ENCODE measurements at places on chromosomes 4 and X.

DNA sequence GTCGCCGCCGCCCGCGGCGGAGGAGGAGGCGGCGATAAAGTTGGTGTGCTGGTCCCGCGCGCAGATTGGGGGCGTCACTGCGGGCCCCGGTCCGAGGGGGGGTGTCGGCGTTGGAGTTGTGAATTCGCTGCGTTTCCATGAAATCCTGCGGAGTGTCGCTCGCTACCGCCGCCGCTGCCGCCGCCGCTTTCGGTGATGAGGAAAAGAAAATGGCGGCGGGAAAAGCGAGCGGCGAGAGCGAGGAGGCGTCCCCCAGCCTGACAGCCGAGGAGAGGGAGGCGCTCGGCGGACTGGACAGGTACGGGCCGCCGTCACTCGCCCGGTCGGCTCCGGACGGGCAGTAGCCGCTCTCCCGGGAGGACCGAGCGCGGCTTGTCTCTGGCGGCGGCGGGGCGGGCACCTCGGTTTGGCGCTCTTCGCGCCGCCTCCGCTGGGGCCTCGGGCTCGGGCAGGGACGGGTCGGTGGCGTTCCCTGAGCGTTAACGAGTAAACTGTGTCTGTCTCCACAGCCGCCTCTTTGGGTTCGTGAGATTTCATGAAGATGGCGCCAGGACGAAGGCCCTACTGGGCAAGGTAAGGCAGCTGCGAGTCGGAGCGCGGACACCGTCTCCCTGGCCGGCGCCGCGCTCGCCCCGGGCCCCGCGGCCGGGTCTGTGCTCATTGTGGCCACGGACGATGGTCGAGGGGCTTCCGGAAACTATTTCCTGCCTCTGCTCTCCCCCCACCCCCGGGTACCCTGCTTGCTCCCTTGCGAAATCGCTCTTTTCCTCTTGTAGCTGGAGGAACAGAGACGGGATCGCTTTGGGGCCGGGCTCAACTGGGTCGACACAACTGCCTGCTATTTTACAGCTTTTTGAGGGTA is 658 bp downstream of the KDM6A start:
- DNase-seq, result no peak

DNA sequence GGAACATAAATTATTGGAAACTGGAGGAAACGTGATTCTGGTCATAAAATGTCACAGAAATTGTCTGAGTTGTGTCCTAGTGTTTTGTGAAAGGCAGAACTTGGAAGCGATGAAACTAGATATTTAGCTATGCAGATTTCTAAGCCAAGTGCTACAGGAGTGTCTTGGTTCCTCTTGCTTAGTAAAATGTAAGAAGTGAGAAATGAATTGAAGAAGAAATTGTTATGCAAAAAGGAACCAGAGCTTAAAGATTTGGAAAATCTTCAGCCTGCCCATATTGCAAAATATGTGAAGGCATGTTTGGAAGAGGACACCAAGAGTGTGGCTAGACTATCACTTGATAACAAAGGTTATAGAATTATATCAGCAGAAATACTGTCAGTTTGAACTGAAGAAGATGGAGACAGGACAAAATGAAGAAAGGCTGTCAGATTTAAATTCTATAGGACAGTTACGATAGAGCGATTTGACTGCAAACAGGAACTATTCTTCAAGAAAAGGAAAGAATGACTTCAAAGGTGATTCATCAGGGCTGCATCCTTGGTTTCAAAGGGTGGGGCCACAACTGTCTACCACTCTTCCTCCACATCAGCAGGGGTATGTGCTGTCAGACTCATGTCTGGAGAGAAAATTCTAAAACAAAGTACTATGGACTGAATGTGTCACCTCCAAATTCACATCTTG is 9.4 kb upstream of the CDS1 start:
- DNase-seq, result no peak

- DNase-seq, result no peak
Measured at GRCh38 chrX:68428431-68428830, 4.9 kb downstream of the OPHN1 start.

- DNase-seq, result no peak
Measured at GRCh38 chr4:55020131-55020530, 105.3 kb downstream of the KDR start.

DNA sequence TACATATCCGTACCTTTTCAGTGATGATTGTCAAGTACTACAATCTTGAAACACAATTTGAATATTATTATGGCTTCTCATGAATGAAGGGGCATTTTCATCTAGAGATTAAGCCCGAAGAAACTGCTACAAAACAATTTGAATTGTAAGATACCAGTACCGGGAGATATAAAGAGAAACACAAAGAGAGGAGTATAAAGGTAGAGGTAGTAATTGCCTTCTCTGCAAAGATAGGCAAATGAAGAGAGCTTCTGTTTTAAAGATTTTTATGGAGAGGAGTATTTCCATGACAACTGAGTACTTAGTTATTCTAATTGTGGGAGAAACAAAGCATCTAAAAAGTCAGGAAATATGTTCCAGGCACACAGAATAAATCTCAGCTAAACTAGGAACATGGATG is 25.3 kb upstream of the KCNIP4 start:
- DNase-seq, result no peak

DNA sequence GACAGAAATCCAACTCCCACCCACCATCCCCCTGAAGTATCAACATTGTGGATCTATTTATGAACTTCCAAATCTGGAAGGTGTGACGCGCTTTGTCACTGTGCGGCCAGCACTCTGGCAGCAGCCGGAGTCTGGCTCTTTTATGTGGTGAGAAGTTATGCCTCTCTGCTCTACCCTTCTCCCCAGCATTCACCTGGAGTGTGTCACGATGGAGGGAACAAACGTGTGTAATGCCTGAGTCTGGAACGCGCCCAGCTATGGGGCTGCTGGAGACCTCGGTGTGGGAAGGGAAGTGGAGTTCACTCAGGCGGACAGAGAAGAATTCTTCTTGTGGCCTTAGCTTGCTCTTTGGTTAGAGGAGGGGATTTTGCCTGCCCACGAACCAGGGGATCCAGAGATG is 222.1 kb upstream of the RPL34 start:
- no peak for DNase-seq

- DNase-seq, result no peak
Measured at GRCh38 chrX:151687635-151688034, 7.6 kb upstream of the PRRG3 start.

GRCh38 chrX:16643176-16643575 is 6.8 kb upstream of the S100G start:
- DNase-seq, result no peak

GRCh38 chr4:8010618-8011017 is 71.0 kb upstream of the AFAP1 start:
- no peak for DNase-seq

GRCh38 chr4:145760176-145760575 is 80.2 kb downstream of the C4orf51 start:
- DNase-seq, result no peak

DNA sequence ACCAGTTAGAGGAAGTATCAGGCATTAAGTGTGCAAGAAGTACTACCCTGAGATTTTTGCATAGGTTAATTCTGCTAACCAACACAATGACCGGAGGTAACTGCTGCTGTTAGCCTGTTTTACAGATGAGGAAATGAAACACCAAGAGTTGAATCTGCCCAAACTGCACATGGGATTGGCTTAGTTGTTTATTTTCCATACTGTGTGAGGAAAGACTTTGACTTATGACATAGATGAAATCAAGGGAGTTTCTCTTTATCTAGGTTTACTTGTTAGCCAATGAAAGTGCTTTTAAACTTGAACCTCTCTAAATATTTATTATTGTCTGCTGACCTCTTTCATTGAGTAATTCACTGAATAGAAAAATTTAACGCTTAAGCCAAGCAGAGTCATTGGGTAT is 10.3 kb downstream of the GUCY1B1 start:
- DNase-seq, result no peak

- DNase-seq, result no peak
Measured at GRCh38 chr4:38386005-38386551, 277.9 kb upstream of the KLF3 start.

DNA sequence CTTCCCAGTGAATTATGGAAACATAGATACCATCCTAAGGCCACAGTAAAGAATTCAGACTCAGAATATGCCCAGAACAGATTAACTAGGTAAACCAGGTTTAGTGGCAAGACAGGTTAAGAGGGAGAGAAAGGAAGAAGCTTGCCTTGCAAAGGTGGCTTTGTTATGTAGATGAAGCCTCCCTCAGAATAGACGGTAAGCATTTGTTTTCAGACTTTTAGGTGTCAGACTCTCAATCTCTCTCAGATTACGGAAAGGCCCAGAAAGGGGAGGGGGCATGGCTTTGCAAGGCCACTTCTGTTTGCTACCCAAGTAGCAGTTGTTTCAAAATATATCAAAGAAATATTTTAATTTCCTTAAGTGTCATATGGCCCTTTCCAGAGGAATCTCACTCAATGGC is 457.1 kb upstream of the BOD1L1 start:
- DNase-seq, result no peak

GRCh38 chr4:2406920-2407319 is 11.5 kb downstream of the ZFYVE28 start:
- no peak for DNase-seq

GRCh38 chr4:107705742-107706556 is 14.1 kb downstream of the PAPSS1 start:
- DNase-seq, result no peak

GRCh38 chr4:59565836-59566235 is 1634.3 kb upstream of the ADGRL3 start:
- no peak for DNase-seq

DNA sequence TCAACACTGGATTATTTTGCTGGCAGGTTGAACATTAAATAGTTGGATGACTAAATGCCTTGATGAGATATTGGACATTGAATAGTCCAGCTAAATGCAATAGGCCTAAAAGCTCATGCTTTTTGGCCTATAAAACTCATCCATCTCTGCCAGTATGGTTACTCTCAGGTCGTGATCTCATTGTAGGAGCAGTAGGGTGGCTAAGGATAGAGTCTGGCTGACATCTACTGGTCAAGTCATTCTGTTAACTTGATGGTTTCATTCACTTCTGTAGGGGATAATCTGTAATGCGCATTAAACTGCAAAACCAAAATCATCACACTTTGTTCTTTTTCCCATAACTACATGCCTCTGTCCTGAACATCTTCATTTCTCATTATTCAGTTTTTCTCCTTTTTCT is 227.0 kb downstream of the DKK2 start:
- DNase-seq, result no peak
